ENCODE measurements at places on chromosomes 5 and 9. TPM values are rescaled to one million over a fixed set of nuclear protein-coding genes. Genes with fewer than 3 reads are reported as not detected.

The OR1K1 gene
- total RNA-seq = not detected

The IFNK gene
- total RNA-seq = not detected

The PIP5KL1 gene
- total RNA-seq = 4.2 TPM

The TNFSF15 gene
- 11.7 TPM for total RNA-seq

The PLK2 gene
- 343 TPM for total RNA-seq

The TAF1L gene
- not detected for total RNA-seq

The FGF1 gene
- total RNA-seq = 12.1 TPM

The C9orf153 gene
- not detected for total RNA-seq

The SLC4A9 gene
- not detected for total RNA-seq

The TEX48 gene
- not detected for total RNA-seq

The AK1 gene
- 44.8 TPM for total RNA-seq

The KLF4 gene
- total RNA-seq = 38.7 TPM

The RNF180 gene
- total RNA-seq = 11.5 TPM

The TGFBI gene
- total RNA-seq = 443 TPM

The ADCY2 gene
- 0.25 TPM for total RNA-seq

The URM1 gene
- 47.3 TPM for total RNA-seq

The ADRB2 gene
- total RNA-seq = 0.75 TPM

The PCDHB2 gene
- 5.8 TPM for total RNA-seq

The WNT8A gene
- not detected for total RNA-seq

The F2RL1 gene
- total RNA-seq = 144 TPM

The NMUR2 gene
- not detected for total RNA-seq

The ZNF454 gene
- total RNA-seq = 5.8 TPM

The ELOVL7 gene
- total RNA-seq = 31.6 TPM

The ZNF366 gene
- 0.13 TPM for total RNA-seq

The DMRTA1 gene
- total RNA-seq = 1.1 TPM

The CRHBP gene
- total RNA-seq = not detected

The GTF2H2C gene
- 28.4 TPM for total RNA-seq

The TYRP1 gene
- not detected for total RNA-seq

The SV2C gene
- total RNA-seq = 0.04 TPM

The KIF20A gene
- total RNA-seq = 4.4 TPM

The OTP gene
- total RNA-seq = not detected

The PCDHGB7 gene
- 14.1 TPM for total RNA-seq

The THBS4 gene
- total RNA-seq = 2.9 TPM

The GRIA1 gene
- total RNA-seq = not detected

The CCNJL gene
- total RNA-seq = 21.9 TPM

The MYO10 gene
- total RNA-seq = 70.0 TPM

The MARCHF3 gene
- 0.46 TPM for total RNA-seq

The FAM120AOS gene
- 41.7 TPM for total RNA-seq

The EFNA5 gene
- 24.6 TPM for total RNA-seq

The TAS2R1 gene
- total RNA-seq = not detected

The LURAP1L gene
- total RNA-seq = 46.6 TPM

The DOCK2 gene
- total RNA-seq = 2.2 TPM

The TMEFF1 gene
- total RNA-seq = 15.7 TPM

The TMC1 gene
- total RNA-seq = not detected

The NUTM2F gene
- not detected for total RNA-seq

The TIFAB gene
- not detected for total RNA-seq

The MYMK gene
- not detected for total RNA-seq

All from kidney epithelial cell (primary cell).